Activated CD8-positive, alpha-beta T cell treated with anti-CD3 and anti-CD28 coated beads for 36 hours (primary cell): ENCODE measurements at places on chromosomes 5 and 9. TPM values are rescaled to one million over a fixed set of nuclear protein-coding genes. Genes with fewer than 3 reads are reported as not detected.

NMUR2 gene
- total RNA-seq, result not detected

SH3GL2 gene
- total RNA-seq, result not detected

IFNA7 gene
- not detected for total RNA-seq

GRCh38 chr5:148842161-148842560, 15.8 kb downstream of the ADRB2 start:
- DNase-seq, result no peak

GRCh38 chr9:89122949-89123348, 55.7 kb downstream of the SHC3 start:
- DNase-seq, result no peak

DNA sequence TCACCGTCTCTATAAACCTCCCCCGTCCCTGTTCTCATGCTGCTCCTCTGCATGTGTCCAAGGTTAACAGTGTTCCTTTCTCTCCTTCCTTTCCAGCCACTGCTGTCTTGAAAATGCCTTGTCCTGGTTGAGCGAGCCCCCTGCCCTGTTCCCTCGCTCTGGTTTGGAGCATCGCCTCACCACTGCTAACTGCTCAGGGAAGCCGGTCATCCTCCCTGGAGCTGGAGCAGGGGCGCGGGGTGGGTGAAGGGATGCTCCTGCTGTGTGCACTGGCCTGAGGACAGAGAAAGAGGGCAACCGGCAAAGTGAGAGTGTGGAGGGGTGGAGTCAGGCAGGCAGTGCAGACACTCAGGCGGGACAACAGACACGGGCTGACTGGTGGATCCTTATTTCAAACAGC, 19.4 kb downstream of the UBE2QL1 start:
- DNase-seq, result no peak

LHX6 gene
- total RNA-seq, result 0.07 TPM

UBE2QL1 gene
- total RNA-seq, result not detected

KLF4 gene
- total RNA-seq, result 1.6 TPM

DNA sequence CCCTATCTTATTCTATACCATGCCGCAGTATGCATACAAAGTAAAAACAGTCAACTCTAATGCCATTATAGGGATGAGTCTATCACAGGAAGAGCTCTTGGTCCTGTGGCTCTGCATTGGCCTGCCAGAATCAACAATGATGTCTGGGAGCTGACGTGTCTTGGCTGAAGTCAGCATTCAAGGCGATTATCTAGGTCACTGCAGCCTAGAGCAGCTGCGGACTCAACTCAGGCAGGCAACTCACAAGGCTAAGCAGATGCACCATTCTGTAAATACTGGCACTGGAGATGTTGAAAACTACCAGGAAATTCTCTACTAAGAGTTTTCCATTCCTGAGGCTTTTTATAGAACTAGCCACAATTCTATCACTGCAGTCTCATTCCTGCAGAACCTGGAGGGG, 13.3 kb downstream of the SPATA9 start:
- no peak for DNase-seq

MAMDC2 gene
- not detected for total RNA-seq

PCDHA5 gene
- not detected for total RNA-seq

DNA sequence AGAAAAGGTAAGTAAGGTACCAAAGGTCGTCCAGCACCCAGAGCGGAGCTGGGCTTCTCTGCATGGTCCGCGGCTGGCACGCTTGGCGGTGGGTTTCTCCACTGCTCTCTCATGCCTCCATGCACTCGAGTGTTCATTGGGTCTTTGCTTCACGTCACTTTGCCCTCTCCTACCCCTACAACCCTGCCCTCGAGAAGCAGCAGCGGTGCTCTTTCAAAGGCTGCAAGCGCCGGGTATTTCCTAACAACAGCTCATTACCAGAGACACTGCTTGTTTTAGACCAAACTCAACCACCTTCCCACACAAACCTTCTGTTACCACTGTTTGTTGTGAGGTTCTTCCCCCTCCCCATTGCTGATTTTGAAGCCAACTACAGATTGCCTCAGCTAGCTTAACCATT, 21.5 kb upstream of the ZBTB34 start:
- peak; percentile 19 for DNase-seq

CDX1 gene
- total RNA-seq, result not detected

DNA sequence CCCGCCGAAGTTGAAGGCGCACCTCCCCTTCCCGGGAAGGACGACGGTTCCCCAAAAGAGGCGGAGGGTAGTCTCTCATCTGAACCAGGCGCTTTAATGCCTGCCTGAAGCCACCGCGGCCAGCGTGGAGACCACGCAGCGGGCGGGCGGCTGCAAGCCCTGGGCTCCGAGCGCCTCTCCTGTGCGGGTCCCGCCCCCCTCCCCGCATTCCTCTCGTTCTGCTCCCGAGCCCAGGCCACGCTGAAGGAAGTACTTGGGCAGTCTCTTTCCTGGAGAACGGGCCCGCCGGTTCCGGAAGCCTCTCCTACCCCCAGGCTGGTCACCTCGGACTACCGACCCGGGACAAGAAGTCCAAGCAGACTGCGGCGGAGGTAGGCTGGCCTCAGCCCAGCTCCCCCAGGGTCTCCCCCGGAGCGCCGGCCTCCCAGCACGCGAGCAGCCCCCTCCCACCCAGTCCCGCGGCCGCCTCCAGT, 571 bp downstream of the PPIC start:
- DNase-seq, result no peak

PSMB7 gene
- 170 TPM for total RNA-seq

GRCh38 chr5:116506488-116506887, 68.1 kb downstream of the SEMA6A start:
- no peak for DNase-seq

DNA sequence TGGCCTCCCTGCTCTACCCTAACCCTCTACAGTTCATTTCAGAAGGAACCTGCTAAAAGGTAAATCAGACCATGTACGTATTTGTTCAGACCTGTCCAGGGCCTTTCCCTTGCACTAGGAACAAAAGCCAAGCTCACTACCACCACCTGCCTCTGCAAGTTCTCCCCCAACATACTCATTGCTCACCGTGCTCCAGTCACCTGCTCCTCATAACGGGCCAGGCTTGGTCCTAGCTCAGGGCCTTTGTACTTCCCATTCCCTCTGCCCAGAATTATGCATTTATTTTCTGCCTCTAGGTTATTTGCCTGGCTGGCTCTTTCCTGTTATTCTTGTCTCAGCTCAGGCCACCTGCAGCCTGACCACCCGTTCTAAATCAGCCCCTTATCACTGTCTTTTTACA, 4.8 kb upstream of the FGF1 start:
- no peak for DNase-seq

DNA sequence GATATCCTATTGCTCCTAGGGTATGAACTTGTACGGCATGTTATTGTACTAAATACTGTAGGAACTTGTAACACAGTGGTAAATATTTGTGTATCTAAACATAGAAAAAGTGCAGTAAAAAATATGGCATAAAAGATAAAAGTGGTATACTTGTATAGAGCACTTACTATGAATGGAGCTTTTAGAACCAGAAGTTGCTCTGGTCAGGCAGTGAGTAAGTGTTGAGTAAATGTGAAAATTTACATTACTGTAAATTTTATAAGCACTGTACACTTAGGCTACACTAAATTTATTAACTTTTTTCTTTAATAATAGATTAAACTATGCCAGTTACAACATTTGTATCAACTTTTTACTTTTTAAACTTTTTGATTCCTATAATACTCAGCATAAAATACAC, 109.1 kb downstream of the ZCCHC7 start:
- no peak for DNase-seq

DNA sequence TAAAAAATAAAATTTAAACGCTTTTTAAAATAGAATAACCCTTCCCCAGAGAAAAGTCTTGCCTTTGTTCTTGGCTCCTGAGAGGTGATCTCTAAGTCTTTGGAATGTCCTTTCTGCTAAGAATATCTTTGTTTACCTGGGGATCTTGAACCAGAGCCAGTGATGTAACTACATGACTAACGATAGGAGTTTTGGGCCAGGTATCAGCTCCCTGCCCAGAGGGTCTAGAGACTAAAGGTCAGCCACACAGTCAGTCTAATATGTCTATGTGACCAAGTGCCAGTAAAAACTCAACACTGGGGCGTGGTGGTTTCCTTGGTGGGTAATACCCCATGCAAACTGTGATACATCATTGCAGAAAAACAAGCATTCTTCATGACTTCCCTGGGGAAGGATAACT, 1351.9 kb upstream of the C9orf72 start:
- DNase-seq, result no peak

SLC27A4 gene
- 11.2 TPM for total RNA-seq

GRCh38 chr5:87433945-87434344, 21.2 kb upstream of the CCNH start:
- no peak for DNase-seq

- no peak for DNase-seq
These were observed 25.1 kb downstream of the ERGIC1 start for GRCh38 chr5:172858990-172859811.

OR13F1 gene
- total RNA-seq, result not detected

DAPK1 gene
- 2.1 TPM for total RNA-seq

DNA sequence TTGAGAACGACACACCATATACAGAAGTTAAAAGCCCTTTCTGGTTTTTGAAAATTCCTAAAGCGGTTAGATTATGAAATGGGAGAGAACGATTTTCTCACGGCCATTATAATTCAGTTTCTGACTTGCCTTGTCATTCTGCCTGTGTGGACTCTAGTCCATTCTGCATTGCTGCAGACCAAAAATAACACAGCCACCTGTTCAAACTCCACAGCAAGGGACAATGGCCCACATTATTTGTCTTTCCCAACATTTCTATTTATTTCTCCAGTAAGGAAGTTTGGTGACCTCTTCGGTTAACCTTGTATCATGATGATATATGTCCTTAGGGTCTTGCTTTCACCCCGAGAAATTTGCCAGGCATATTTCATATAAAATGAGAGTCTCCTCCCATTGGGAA, 497.7 kb downstream of the BRINP1 start:
- DNase-seq, result no peak

DNA sequence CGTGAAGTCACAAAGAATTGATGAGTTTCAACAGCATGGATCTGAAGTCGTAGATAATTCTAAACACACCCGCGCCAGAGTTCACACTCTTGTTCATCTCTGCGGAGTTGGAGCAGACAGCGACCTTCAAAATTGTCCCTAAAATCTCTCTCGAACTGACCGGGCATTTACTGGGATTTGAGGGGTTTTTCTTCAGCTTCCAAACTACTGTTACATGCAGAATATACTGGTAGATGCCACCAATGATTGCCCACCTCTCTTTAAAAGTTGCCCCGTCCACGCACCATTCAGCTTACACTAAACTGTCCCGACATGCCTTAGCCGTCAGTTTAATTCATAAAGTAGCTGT, 5.2 kb upstream of the ISL1 start:
- no peak for DNase-seq

IFNA2 gene
- total RNA-seq, result not detected

DNA sequence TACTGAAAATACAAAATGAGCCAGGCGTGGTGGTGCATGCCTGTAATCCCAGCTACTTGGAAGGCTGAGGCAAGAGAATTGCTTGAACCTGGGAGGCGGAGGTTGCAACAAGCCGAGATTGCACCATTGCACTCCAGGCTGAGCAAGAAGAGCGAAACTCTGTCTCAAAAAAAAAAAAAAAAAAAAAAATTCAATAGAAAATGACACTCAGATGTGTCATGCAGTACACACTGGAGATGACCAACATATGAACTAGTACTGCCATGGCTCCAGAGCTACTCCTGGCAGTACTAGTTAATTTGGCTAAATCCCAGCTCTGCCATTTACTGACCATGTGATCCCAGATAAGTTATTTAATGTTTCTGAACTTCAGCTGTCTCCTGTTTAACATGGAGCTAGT, 7.3 kb downstream of the ATOX1 start:
- DNase-seq, result no peak

DNA sequence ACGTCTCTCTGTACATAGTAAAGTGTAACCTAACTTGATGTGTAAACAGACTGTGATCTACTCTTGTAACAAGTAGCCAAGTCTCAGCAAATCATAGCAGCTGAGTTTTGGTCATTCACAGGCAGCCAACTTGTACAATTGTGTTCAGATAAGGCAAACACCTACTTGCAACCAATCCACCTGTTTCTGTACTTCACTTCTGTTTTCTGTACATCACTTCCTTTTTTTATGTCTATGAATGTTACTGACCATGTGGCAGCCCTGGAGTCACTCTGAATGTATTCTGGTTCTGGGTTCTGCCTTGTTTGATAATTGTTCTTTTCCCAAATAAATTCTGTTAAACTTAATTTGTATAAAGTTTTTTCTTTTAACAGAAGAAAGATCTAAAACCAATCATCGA, 26.0 kb downstream of the RLN2 start:
- no peak for DNase-seq

DNA sequence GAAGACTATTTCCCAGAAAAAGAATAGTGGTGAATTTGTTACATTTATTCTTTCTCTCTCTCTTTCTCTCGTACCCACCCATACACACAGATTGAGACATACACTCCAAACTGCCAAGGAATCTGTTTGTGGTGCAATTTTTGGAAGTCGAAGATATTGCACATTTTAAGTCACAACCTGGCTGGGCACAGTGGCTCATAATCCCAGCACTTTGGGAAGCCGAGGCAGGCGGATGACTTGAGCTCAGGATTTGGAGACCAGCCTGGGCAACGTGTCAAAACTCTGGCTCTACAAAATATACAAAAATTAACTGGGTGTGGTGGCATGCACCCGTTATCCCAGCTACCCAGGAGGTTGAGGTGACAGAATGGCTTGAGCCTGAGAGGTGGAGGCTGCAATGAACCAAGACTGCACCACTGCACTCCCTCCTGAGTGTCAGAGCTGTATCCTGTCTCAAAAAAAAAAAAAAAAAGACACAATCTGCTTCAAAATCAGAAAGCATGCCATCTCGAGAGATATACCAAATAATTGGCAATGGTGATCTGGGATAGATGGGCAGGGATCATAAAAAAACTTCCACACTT, 19.2 kb upstream of the PLIN2 start:
- no peak for DNase-seq

- no peak for DNase-seq
These were observed 110.3 kb downstream of the ARRDC3 start for GRCh38 chr5:91272858-91273257.

DNA sequence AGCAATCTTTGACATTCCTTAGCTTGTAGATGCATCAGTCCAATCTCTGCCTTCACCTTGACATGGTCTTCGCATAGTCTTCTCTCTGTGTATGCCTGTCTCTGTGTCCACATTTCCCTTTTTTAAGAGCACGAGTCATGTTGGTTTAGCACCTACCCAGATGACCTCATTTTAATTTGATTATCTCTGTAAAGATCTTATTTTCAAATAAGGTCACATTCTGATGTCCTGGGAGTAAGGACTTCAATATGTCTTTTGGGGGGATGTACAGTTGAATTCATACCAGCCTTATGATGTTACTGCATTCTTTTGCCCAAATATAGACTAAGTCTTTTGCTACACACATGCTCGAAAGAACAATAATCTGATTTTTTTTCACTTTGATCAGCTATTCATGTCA, 6.9 kb downstream of the KCTD16 start:
- no peak for DNase-seq

GRCh38 chr9:83708515-83709158, 879 bp upstream of the UBQLN1 start:
- DNase-seq, result peak; percentile 73

STPG3 gene
- total RNA-seq, result not detected
